Stimulated activated CD4-positive, alpha-beta T cell treated with anti-CD3 and anti-CD28 coated beads, Interleukin-12 subunit alpha, Interleukin-12 subunit beta, amount 100 ng/mL, for 4 hours (primary cell): ENCODE measurements at places on chromosomes 2 and 18.

GRCh38 chr2:85847051-85847588 lies 41.7 kb downstream of the ST3GAL5 start:
- DNase-seq, result no peak

GRCh38 chr2:36277146-36277808 lies 78.3 kb upstream of the CRIM1 start:
- DNase-seq, result peak; percentile 3

- DNase-seq, result no peak
Measured at GRCh38 chr2:65999796-66000195, 435.1 kb upstream of the MEIS1 start.

- DNase-seq, result no peak
Measured at GRCh38 chr2:139389391-139389790, 609.2 kb upstream of the NXPH2 start.

DNA sequence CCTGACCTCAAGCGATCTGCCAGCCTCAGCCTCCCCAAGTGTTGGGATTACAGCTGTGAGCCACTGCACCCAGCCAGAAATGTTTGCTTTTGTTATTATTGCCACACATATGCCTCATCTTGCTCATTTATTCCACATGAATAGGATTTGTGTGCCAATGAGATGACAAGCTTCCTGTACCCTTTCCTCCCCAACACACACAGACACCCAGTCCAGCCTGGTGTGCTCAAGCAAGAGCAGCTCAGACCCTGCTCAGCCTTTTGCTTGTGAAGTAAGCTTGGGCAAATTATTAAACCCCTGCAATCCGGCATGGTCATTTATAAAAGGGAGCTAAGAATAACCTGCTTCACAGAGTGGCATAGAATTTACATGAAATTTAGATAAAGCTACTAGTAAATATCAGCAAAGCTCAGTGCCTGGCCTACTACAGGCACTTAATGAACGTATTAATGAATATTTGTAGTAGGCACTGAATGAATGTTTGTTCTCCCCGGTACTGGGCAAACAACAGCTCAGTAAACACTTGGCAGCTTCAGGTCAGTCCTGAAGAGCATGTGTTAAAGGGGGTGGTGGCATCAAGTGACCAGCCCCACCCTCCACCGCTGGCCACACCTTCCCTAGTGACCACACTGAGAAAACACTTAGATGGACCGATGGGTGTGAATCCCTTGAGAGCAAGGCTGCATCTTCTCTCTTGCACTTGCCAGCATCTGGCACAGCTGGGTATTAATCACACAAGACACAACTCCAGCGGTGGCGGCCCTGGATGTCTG lies 280.2 kb downstream of the SRBD1 start:
- no peak for DNase-seq

GRCh38 chr2:79179036-79179435 lies 19.5 kb upstream of the REG3A start:
- DNase-seq, result no peak

DNA sequence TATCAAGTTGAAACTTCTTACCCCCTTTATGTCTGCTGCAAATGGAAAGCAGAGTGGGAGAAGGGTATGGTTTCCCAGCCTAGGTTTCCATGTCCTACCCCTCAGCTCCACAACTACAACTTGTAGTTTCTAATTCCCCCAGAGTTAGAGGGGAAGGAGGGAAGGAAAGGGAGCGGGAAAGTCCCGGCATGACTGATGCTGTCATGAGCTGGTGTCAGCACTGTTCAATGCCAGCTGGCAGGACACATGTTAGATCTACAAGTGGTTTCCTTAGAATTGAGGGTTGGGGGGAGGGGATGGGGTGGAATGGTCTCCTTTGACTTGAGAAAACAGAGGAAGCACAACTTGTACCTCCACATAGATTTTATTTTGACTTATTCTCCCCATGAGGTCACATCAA lies 194.0 kb downstream of the MBD2 start:
- DNase-seq, result no peak

GRCh38 chr2:28407976-28408690 lies 15.5 kb downstream of the FOSL2 start:
- DNase-seq, result no peak

DNA sequence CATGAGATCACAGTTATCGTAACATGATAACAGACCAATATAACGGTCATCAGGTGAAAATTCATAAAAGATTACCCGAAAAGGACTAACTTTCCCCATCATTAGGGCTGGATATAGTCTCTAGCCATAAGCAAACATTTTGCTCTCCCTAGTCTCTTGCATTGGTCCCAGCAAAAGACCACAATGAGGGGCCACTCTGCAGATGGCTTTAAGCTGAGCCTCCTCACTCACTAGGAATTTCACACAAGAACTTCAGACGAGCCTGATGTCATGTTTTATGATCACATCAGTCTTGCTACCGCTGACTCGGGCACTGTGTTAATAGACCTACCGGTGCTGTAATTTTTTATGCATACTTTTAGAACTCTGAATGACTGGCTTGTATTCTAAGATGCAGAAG lies 35.2 kb downstream of the STK17B start:
- no peak for DNase-seq

- no peak for DNase-seq
Measured at GRCh38 chr2:47640356-47640755, 142.6 kb upstream of the MSH6 start.

GRCh38 chr2:196104066-196104465 lies 35.4 kb upstream of the DNAH7 start:
- DNase-seq, result no peak

DNA sequence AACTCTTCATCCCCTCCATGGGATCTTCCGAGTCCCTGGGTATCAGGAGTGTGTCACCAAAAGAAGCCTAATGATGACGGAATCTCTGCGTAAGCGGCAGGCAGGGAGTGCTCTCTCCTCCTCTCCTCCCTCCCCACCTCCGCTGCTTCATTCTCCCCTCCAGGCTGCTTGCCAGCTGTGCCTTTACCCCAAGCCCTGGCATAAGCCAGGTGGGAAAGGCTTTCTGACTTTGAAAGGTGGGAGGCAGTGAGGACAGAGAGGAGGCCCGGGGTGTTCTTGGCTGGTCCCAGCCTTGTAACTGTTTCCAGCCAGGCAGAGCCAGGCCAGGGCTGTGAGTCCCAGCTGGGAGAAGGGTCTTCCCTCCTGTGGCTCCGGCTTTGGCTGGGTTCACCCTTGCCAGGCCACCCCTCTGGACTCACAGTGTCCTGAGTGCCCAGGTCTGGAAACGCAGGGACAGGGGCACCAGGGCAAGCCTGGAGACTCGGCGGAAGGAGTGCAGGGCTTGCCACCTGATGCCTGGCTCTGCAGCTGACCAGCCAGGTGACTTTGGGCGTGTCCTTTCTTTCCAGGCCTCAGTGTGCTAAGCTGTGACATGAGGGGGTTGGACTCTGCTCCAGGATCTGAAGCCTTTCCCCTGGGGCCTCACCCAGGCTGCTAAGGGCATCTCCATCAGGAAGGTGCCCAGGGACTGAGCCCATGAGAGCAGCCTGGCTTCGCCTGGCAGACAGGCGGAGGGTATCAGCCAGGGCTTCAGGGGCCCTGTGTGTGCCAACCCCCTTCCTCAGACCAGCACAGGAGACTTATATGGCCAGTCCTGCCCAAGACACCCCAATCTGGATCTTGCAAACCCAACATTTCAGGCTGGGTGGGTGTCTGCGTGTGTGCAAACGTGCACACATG lies 32.7 kb upstream of the HPCAL1 start:
- DNase-seq, result no peak

DNA sequence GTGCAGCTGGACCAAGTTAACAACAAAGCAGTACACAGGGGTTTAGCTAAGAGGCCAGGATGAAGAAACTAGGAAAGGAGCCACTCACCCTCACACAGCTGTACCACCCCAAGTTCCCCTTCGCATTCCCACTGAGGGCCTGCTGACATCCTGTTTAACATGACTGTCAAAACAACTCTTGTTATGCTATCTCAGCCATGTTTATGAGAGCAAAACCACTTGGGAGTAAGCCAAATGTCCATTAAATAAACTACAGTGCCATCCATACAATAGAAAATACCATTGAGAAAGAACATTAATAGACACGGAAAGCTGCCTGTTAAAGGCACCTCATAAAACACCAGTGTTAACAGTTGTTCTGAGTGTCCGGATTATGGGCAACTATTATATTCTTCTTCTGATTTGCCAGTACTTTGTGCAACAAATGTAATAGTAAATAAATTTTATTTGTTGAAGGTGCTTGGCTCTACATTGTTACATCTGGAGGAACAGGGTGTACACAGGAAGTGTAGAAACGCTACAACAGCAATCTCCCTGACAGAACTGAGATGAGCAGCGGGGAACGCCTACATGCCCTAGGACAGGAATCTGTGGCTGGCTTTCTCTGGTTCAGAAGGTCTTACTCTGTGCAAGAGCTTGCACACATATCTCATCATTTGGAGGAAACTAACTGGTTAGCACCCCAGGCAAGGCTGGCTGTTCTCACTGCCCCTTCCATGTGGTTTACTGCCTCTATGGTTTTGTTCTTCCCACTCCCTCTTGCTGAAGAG lies 85.6 kb downstream of the EHD3 start:
- DNase-seq, result no peak

DNA sequence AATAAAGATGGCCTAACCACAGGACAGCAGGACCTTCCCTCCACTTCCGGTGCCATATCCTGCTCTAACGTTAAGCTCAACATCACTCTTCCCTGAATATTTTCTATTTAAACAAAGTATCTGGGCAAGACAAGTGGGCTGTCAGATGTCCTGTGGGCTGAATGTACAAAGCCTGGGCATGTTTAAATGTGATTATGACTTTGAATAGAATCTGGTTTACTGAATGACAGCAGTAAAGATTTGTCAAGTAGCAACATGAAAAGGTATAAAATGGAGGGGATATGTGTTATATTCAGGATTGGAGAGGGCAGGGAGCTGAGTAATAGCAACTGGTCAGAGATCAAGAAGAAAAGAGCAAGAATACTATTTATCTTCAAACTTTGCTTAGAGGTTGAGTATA lies 540.9 kb downstream of the NRXN1 start:
- no peak for DNase-seq

DNA sequence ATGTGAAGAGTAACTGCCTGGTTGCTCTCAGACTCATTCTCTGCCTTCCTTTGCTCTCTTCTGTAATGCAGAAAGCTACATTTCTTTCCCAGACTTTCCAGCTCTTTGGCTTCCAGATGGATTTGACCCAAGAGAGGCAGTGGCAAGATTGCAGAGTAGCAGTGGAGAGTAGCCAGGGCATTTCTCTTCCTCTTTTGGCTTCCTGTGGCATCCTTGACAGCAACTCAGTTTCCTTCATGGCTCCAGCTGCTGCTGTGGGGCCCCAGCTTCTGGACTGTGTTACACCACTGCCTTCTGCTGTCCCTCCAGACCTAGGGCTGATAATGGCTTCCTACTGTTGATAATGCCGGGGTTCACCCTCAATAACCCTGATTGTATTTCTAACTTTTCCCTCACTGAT lies 469.4 kb upstream of the SPRED2 start:
- DNase-seq, result no peak

DNA sequence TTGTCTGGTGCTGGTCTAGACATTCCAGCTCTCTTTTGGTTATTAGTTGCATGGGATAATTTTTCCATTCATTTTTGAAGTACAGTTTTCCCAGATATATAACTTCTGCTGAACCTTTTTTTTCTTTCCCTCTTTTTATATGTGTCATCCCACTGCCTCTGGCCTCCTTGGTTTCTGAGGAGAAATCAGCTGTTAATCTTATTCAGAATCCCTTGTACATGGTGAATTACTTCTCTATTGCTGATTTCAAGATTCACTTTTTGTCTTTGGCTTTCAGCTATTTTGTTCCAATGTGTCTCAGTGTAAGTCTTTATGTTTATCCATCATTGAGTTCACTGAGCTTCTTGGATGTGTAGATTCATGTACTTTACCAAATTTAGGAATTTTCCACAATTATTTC lies 99.7 kb downstream of the ARHGEF4 start:
- no peak for DNase-seq

- DNase-seq, result no peak
Measured at GRCh38 chr2:146633159-146633558, 1211.7 kb upstream of the ACVR2A start.

- DNase-seq, result peak; percentile 42
Measured at GRCh38 chr2:176001281-176001915, 669 bp downstream of the LNPK start.

DNA sequence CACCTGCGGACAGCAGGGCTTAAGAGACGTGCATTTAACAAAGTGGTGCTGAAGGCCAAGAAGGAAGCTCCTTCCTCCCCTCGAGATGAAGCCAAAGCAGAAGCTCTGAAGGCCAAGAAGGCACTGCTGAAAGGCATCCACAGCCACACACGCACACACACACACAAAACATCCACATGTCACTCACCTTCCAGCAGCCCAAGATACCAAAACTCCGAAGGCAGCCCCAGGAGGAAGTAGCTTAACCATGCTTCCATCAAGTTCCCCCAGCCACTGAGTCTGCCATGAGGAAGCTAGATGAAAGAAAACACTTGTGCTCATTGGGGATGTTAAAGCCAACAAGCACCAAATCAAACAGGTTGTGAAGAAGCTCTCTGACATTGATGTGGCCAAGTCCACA lies 175.7 kb upstream of the POU3F3 start:
- no peak for DNase-seq

DNA sequence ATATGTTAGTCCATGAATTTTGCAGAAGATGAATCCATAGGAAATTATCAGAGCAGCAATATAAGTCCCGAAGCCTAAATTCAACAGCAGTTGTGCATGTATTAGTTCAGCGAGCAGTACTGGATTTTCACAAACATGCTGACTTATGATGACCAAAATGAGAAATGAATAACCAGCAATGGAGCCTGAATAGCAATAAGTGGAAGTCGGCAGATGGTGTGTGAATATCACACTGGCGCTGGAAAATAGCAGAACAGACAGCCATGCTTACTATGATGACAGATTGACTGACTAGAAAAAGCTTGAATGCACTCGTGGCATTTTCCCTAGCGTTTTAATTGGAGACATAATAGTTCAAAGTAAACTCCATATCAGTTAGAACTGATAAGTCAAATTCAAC lies 1114.5 kb downstream of the DSC3 start:
- no peak for DNase-seq

DNA sequence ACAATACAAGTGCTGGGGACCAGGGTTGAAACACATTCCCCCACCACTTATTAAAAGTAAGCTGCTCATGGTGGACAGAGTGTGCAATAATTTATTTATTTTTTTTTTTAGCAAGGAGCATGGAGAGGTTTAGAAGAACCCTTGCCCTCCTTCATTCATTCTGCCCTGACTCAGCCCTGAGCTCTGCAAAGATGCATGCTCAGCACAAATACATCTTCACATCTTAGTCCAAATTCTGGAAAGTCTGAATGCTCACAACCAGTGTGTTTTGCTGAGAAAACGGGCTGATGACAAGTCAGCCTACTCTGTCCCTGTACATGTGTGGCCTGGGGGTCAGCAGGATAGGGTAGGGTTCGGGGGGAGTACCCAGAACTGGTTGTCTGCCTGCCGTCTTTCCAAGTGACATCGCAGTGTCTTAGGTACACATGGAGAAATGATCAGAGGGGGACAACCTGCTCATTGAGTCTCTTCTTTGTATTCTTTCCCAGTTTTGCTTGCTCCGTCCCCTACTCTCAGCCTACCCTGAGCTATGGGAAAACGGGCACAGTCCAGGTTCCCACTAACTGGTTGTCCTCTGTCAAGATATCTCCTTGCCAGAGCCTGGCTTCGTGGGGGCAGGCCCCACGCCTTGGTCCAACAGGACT lies 76.4 kb downstream of the ADD2 start:
- no peak for DNase-seq

- DNase-seq, result no peak
Measured at GRCh38 chr18:11488175-11488574, 121.2 kb upstream of the SLC35G4 start.

GRCh38 chr2:241867776-241868420 lies 1.6 kb upstream of the RTP5 start:
- no peak for DNase-seq

GRCh38 chr2:209380293-209380692 lies 43.6 kb upstream of the MAP2 start:
- no peak for DNase-seq

GRCh38 chr2:237191714-237192081 lies 106.0 kb downstream of the COPS8 start:
- no peak for DNase-seq
